NCI-H1092 (cell line): ENCODE measurements at places on chromosomes 12 and 14.

GRCh38 chr12:8916154-8916553, 1.8 kb downstream of the PHC1 start:
- DNase-seq, result no peak

DNA sequence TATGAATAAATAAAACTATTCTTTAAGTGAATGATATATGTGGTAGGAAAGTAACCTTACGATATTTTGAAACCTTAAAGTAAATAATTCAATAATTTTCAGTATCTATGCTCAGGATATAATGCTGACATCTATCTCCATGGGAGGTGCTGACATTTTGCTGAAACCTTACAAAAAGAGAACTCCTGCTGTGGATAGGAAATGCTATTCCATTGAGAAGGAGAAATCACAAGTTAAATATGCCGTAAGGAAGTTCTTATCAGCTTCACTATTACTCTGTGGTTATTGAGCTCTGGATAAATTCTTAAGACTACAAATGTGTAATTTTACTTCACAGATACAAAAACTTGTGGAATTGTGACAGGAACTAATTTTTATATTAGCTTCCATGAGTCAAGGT, 722.1 kb downstream of the TMTC2 start:
- DNase-seq, result no peak

- DNase-seq, result no peak
Observed at GRCh38 chr12:52155048-52155868, 36.6 kb downstream of the KRT80 start.

- DNase-seq, result no peak
Observed at GRCh38 chr14:90848944-90849731, 32.9 kb upstream of the TTC7B start.

- DNase-seq, result no peak
Observed at GRCh38 chr14:104766256-104766862, 13.4 kb downstream of the SIVA1 start.

DNA sequence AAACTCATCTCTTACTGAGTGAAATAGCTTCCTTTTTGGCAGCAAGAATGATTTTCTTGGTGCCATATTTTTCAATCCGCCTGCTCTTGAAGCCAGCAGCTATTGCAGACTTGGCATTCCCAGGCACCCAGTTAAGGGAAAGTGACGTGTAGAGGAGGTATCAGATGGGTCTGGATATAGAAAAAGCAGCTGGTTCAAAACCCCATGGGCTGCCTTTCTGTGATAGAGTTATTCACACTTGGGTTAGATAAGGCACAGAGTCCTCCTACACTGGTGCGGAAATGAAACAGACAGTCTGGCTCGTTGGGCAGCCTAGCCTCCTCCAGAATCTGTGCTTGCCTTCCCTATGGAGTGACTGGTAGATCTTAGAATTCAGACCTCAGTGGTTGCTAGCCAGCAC, 62.2 kb downstream of the PTPN11 start:
- no peak for DNase-seq

DNA sequence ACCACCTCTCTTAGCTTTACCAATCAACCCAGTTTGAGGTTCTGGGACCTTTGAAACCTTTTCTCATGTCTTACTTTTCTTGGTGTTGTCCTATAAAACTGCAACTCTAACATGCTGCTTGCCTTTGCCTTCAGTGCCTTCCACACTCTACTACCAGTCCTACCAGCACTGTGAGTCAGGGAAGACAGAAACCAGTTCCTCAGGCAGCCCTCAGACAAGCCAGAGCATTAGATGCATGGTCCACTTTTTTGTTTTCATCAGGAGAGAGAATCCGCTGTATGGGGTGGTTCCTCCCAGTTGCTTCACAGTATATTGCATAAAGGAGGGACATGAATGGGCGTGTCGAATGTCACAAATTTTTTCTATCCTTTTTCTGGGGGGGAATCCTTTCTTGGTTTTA, 17.3 kb upstream of the KLRB1 start:
- DNase-seq, result no peak

DNA sequence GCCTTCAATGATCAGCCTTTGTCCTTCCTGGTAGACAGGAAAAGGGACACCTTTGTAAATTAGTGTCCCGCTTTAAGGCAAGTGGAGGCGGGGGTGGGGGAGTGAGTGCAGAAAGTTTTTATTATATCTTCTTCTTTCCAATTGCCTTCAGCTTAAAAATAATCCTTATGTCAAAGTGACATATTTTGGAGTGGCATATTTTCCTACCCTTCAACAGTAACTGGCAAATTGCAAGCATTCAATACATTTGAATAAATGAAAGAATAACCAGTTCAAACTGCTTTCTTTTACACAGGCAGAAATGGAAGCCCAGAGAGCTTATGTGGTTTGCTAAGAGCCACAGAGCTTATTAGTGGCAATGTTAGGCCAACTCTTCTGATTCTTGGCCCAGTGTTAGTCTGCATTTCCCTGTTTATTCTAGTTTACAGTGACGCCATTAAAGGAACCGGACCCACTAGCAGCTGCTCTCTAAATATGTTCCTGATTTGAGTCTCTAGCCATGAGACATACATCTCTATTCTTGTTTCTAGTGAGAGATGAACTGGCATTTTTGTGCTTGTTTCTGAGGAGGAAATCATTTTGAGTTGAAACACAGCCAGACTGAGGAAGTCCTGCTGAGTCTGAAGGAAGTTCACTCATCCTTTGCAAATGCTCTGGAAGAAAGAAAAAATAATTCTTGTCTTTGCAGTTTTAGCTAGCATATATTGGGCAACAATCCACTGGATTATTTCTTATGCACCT, 468.7 kb downstream of the NOVA1 start:
- DNase-seq, result no peak

DNA sequence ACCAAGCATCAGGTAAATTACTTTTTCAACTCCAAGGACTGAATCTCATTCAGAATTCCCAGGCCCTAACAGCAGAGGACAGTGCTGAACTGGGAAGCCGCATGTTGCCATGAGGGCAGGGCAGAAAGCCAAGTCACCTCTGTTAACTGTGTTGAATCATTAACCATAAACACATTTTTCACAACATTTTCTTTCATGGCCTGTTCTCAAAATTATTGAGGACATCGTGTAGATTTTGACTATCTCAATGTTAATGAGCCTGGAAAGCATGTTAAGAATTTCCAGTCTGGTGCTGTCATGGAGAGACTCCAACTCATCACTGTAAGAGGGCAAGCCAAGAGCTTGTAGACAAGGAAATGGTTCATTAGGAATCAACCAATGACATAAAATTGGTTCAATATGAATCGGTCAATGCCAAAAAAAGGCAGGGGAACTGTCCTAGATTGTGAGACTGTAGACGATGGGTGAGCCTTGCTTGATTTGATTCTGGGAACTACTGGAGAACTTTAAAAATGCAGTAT, 33.7 kb downstream of the CPM start:
- no peak for DNase-seq

- no peak for DNase-seq
Observed at GRCh38 chr14:70776197-70776596, 33.1 kb downstream of the MAP3K9 start.

- no peak for DNase-seq
Observed at GRCh38 chr14:72876710-72877063, 17.2 kb downstream of the DPF3 start.

- no peak for DNase-seq
Observed at GRCh38 chr14:100278702-100279101, 27.5 kb downstream of the SLC25A29 start.

- DNase-seq, result no peak
Observed at GRCh38 chr12:1723721-1724120, 32.9 kb downstream of the ADIPOR2 start.

GRCh38 chr12:130788515-130788914, 50.5 kb downstream of the STX2 start:
- no peak for DNase-seq

- peak; percentile 57 for DNase-seq
Observed at GRCh38 chr14:92997343-92998061, 74.6 kb downstream of the CHGA start.
